Substantia nigra (tissue), 51 donors: ENCODE measurements at places on chromosomes 2 and 18.

GRCh38 chr18:45197526-45197970 is 417.7 kb upstream of the SLC14A2 start:
- no peak for DNase-seq

DNA sequence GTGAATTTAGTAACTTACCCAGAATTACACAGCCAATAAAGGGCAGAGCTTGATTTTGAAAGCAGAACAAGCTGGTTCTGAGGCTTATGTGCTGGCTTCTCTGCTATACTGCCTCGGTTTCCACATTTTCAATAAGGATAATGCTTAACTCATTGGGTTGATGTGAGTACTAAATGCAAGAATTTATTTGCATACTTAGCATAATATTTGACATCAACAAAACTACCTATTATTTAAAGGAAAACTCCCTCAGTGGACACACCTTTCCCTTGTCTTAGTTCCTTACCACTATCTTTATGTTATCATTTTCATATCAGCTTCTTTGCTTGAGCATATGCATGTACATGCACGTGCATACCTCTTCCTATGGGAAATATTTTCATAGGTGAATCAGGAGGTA is 3.0 kb upstream of the TGFA start:
- no peak for DNase-seq

- DNase-seq, result no peak
Measured at GRCh38 chr2:232981767-232982360, 31.2 kb downstream of the NGEF start.

GRCh38 chr18:66048406-66048805 is 297.6 kb downstream of the CDH7 start:
- DNase-seq, result no peak

- DNase-seq, result no peak
Measured at GRCh38 chr2:48292393-48292792, 237.6 kb upstream of the STON1 start.

DNA sequence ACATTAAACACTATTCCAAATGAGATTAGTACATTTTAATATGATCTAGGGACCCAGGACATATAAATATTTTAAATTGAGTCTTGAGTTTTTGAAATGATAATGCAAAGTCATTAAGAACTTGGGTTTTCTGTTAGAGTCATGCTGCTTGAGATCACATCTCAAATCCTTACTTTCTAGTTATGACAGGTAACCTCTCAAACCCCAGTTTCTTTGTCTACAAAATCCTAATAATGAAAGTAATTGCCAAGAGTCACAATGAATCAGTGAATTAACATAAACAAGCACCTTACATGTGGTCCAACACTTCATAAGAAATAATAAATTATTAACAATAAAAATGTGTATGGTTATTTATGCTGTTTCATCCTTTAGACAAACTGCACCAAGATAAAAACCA is 607.6 kb downstream of the LRP1B start:
- DNase-seq, result no peak

GRCh38 chr2:177489719-177490301 is 97.2 kb downstream of the AGPS start:
- DNase-seq, result no peak

DNA sequence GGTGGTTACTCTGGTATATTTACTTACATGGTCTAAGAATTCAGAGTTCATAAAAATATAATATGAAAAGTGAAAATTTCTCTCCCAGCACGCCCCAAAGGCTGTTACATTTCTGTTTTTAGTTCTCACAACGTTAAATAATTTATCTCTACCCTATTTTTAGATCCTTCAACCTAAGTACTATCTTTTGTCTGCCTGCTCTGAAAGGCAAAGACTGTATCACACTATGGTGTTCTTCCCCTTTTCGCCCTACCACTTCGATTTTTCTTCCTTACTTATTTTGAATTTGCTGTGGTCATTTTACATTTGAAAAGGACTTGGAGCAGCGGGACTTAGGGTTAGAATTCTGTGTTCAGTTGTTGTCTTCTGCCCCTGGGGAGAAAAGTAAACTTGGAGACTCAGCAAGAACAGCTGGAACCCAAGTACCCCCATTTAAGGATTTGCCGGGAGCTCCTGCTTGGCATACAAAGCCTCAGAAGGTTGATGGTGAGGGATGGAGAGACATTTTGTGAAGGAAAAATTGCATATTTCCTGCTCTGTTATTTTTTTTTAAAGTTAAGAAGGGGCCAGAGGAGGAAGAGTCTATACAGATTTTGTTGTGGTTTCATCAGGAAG is 19.0 kb downstream of the ADAM23 start:
- DNase-seq, result no peak

DNA sequence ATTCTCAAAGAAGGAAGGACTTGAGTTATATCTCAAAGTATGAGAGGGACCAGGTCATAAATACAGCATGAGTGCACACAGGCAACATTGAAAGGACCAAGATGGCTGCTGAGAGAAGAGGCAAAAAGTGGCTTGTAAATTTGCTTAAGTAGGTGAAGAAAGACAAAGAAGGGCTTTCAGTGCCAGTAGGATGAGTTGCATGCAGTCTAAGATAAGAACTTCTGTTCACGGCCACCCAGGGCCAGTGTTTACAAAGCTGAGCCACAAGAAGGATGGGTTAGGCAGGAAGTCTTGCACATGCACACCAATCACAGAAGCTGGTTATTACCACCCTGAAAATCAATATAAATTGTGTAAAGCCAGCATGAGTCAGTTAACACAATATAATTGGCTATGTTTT is 3.1 kb upstream of the ABCB11 start:
- no peak for DNase-seq

DNA sequence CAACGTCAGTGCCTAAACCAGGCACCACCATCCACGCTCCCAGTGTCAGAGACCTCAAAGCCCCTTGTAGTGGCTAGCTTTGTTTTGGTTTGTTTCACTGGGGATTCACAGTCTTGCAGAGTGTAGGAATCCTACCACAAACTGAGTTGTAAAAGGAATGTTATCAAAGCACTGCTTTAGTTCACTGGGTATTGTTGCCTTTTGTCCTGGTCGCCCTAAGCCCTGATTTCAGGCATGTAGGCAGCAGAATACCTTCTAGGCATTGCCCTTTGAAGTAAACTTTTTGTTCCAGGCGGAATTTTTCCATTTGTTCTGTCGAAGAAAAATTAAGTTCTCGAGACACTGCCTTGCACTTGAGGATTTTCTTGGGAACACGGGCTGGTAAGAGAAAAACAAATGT is 29.4 kb downstream of the PTMA start:
- no peak for DNase-seq

DNA sequence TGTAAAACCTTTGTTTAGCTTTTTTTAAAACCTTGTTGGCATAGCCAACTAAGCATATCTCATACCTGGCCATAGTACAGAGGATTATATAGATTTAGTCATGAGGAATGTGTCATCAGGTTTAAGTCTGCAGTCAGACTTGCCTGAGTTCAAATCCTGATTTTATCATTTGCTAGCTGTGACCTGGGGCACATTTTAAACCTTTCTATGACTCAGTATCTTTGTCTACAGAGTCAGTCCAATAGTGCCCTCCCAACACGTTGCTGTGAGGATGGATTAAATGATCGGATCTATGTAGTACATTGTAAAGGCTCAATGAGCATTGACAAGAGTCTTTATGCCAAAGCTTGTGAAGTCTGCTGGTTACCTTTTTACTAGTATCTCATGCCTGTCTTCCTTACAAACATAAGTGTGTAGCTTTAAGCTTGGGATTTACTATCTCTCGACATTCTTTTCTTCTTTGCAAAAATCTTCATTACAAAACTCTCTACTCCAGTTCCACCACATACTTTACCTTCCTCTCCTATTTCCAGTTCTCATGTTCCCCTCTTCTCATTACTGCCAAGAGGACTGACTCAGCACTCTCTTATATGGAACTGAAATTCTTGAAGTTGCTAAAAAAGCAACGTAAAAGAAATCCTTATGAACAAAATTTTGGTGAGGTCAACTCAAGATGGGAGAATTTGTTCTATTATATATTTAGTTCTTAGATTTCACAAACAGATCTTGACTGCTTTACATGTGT is 68.1 kb upstream of the RBMS1 start:
- DNase-seq, result no peak

GRCh38 chr2:96556441-96557330 is 20.1 kb downstream of the ARID5A start:
- DNase-seq, result no peak

GRCh38 chr2:174711206-174711605 is 53.1 kb downstream of the CHRNA1 start:
- no peak for DNase-seq

GRCh38 chr2:26412091-26412673 is 10.5 kb downstream of the DRC1 start:
- no peak for DNase-seq

- no peak for DNase-seq
Measured at GRCh38 chr2:38301969-38302702, 74.9 kb downstream of the ATL2 start.

DNA sequence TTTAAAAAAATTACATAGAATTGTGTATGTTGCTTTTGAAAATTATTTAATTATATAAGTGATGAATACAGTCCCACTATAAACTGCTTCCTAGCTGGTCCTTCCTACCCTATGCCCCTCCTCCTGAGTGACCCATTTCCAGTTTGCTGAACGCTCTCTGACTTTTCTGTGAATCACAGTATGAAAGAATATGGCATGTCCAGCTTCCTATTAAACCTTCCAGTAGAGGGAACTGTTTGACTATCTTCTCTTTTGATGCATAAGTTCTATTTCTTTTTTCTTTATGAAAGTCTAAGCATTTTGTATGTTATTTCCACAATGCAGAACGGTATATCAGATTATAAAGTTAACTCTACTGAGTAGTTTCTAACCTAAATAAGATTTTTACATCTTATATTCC is 41.3 kb downstream of the PSMG2 start:
- no peak for DNase-seq

DNA sequence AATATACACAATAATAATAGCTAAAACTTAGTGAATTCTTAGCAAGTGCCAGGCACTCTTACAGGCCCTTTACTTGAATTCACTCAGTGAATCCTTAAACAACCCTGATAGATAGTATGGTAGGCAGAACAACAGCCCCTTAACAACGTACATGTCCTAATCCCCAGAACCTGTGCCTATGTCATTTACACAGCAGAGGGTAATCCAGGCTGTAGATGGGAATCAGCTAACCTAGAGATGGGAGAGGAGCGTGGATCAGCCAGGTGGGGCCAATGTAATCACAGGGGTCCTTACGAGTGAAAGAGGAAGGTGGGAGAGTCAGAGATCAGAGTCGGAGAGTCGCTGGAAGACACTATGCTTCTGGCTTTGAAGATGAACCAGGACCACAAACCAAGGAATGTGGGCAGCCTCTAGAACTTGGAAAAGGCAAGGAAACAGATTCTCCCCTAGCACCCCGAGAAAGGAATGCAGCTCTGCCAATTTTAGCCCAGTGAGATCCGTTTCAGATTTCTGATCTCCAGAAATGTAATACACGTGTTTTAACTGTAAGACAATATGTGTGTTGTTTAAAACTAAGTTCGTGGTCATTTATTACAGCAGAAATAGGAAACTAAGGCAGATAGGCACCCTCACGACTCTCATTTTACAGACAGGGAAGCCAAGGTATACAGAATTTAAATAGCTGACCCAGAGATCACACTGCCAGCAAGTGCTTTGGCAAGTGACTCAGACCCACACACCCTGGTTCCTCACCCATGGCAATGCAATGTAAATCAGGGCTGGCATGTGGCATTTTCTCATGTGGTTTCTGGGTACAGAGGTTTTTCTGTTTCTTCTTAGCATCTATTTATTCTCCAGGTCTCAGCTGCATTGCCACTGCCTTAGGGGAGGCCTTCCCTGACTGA is 68.9 kb downstream of the DOCK10 start:
- no peak for DNase-seq
